Fibroblast of villous mesenchyme (primary cell): ENCODE measurements at places on chromosomes 4 and X.

DNA sequence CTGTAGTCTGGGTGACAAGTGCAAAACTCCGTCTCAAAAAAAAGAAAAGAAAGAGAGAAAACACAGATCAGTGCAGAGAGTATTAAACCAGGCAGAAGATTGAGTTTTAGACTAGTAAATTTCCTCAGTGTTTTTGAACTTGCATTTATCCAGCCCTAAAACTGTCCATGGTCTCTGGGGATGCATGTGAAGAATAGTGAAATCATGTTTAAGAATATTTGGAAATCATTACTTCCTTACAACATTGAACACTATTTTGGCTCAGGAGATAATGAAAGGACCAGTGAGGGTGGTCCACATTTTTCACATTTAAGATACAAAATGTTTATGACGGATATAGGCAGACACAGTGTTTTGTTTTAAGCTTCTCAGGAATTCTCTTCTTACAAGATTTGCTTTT, 195.8 kb upstream of the RASGEF1B start:
- DNase-seq = no peak

DNA sequence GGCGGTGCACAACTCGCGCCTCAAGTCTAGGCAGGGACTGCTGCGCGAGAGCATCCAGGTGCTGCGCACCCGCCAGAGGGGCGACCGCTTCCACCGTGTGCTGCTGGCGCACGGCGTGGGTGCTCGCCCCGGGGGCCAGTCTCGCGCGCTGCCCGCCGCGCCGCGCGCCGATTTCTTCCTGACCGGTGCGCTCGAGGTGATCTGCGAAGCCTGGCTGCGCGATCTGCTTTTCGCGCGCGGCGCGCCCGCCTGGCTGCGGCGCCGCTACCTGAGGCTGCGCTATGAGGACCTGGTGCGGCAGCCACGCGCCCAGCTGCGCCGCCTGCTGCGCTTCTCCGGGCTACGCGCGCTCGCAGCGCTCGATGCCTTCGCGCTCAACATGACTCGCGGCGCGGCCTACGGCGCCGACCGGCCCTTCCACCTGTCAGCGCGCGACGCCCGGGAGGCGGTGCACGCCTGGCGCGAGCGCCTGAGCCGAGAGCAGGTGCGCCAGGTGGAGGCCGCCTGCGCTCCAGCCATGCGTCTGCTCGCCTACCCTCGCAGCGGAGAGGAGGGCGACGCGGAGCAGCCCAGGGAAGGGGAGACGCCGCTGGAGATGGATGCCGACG, 1.3 kb downstream of the CHST7 start:
- no peak for DNase-seq

DNA sequence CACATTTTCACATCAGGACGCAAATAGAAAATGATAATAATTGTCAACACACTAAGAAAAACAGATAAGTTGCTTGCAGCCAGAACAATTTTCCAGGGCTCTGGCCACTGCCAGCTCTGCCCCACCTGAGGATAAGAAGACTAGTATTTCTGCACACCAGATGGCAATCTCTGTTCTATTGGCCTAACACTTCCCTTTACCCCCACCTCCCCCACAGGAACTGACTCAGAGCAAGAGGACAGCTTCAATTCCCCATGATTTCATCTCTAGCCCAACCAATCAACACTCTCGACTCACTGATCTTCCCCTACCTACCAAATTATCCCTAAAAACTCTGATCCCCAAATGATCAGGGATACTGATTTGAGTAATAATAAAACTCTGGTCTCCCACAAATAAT, 164.0 kb downstream of the SMARCA1 start:
- no peak for DNase-seq

- no peak for DNase-seq
Observed at GRCh38 chr4:47641755-47642154, 156.7 kb downstream of the ATP10D start.

DNA sequence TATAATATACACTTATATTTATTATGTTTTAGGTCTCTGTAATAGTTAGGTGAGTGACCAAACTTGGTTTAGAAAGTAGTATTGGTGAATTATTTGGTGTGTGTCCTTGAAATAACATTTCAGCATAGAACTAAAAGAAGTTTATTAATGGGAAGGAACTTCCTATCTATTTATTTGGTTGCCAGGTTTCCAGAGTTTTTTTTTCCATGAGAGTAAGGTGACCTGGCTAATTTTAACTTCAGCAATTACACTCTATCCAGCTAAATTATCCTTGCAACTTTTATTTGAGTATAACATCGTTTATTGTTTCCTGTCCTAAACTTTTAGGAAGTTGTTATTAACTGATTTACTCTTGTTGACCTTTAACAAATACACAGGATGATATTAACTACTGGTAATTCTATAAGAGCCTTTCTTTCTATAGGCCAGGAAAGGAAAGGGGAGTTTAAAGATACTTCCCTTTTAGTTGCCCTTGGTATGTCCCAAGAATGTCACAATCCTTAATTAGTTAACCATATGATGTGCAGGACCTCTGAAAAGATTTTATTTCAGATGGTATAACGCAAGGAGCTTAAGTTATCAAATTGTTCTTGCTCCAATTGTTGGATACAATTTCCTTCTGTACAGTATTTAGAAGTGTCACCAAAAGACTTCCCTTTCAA, 18.9 kb downstream of the PRDM8 start:
- DNase-seq = no peak

DNA sequence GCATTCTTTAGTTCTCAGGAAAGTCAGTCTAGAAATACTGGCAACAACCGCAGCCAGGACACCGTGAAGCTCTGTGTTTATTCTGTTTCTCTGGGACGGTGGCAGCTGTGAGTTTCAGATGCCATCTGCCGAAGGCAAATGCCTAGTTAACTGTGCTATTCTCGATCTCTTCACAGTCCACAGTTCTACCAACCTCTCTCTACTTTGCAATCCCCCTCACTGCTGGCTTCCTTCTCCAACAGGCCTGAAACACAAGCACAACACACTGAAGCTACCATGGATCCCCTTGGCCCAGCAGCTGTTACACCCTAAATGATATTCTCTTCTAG, 118.8 kb downstream of the ZNF827 start:
- no peak for DNase-seq

GRCh38 chr4:112002248-112002661, 143.0 kb upstream of the FAM241A start:
- DNase-seq = no peak

- no peak for DNase-seq
Observed at GRCh38 chr4:38696697-38697096, 32.7 kb downstream of the KLF3 start.

DNA sequence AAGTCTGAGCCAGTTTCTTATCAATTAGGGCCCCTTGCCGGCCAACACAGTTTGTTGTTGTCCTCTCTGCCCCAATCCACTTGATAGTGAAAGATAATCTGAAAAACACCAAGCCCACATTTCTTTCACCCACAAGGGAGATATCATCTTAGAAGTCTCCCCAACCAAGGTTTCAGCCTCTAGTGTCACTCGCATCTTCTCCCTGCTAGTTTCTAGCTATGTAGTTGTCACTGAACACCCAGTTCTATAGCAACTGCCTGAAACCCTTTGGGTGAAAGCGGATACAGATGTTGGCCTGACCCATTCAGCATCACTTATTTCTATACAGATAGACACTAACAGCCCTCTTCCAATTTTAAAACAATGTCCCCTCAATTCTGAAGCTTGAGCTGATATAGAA, 116.3 kb downstream of the BMP15 start:
- DNase-seq = no peak

GRCh38 chrX:44156726-44157125, 183.5 kb upstream of the NDP start:
- DNase-seq = no peak

GRCh38 chr4:152424396-152424795, 111.5 kb downstream of the FBXW7 start:
- DNase-seq = no peak

DNA sequence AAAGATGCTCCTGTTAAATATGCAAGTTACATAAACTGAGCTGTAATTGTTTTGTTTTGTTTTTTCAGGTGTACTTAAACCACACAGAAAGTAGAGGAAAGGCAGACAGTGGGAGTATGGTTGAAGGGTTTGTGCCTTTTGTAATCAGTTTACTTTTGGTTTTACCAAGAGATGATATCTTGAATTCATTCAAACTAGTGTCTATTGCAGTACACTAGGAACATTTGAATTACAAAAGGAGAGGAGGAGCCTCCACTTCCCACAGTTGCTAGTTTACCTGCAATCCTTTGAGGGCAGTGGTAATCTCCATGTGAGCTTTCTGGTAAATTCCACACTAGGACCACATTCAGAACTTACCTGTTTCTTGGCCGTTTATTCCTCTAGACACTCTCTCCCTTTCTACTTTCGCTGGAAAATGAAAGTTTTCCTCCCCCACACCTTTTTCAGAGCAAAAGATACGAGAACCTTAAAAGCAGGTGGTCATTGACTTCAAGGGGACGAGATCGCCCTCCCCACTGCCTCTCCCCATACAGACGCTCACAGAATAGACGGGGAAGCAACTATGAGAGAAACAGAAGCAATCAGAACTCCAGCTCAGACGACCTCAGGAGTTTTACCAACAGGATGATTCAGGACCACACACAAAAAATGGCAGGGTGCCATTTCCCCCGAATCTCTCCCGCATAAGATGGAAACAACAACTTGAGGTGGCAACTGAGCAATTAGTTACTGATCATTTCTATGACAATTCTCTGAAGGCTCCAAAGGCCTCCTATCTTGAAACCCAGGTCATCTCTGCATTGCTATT, 3.3 kb downstream of the RBM47 start:
- DNase-seq = no peak

GRCh38 chrX:102957751-102958150, 20.7 kb downstream of the RAB40AL start:
- peak; percentile 8 for DNase-seq

- peak; percentile 54 for DNase-seq
Observed at GRCh38 chr4:138938366-138938690, 77.3 kb upstream of the NOCT start.

GRCh38 chrX:51824061-51824460, 69.4 kb upstream of the MAGED1 start:
- no peak for DNase-seq

DNA sequence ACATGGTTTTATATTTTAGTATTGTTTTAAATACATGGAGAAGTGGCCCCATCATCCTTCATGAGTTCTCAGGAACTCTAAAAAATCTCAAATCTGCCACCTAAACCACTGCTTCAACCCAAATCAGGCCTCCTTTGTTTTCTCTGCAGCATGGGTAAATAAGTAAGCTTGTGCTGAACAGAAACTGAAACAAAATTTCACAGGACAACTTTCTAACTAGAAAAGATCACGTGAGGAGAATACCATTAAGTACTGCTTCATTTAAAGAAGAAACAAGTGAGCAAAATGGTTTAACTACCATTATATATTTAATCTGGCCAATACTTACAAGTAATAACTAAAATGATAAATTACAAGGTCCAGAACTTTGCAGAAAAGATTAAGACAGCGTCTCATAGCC, 2.5 kb downstream of the ARAP2 start:
- DNase-seq = peak; percentile 17

DNA sequence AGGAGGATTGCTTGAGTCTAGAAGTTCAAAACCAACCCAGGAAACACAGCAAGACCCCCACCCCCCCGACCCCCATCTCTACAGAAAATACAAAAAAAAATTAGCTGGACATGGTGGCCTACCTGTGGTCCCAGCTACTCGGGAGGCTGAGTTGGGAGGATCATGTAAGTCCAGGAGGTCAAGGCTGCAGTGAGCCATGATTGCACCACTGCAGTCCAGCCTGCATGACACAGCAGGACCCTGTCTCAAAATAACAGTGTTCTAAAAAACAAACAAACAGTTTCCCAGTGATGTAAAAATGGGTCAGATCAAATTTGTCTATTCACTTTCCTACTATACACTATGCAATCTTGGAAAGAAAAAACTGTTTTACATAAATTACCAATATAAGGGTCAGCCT, 2.0 kb upstream of the CBR4 start:
- DNase-seq = no peak

GRCh38 chr4:23932186-23932585, 42.3 kb upstream of the PPARGC1A start:
- DNase-seq = no peak

GRCh38 chrX:141405853-141406492, 163.7 kb upstream of the SPANXC start:
- DNase-seq = peak; percentile 79
